ENCODE measurements at places on chromosomes 6 and 20.

DNA sequence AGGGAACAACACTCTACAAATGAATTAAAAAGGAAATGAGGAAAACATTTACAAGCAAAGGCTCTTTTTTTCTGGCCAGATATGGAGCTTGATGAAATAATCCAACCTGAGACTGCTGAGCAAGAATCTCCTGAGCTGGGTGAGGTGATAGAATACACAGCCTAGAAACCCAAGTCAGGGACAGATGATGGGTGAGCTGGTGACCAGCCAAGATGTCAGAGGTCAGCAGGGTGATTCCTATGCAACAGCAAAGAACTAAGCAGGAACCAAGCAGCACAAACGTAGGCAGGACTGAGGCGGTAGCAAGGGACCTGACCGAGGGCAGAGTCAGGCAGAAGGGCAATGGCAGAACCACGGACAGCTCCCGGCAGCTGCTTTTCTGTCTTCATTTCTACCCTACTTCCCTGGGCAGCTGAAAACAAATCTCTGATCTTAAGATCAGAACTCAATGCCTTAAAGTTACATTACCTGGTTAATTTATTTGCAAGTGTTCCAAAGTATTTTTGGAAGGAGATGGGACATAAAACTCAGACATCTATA is 75.1 kb downstream of the CDC40 start:
- no peak for DNase-seq

- DNase-seq: no peak
Measured at GRCh38 chr6:37477191-37477590, 22.5 kb downstream of the CCDC167 start.

DNA sequence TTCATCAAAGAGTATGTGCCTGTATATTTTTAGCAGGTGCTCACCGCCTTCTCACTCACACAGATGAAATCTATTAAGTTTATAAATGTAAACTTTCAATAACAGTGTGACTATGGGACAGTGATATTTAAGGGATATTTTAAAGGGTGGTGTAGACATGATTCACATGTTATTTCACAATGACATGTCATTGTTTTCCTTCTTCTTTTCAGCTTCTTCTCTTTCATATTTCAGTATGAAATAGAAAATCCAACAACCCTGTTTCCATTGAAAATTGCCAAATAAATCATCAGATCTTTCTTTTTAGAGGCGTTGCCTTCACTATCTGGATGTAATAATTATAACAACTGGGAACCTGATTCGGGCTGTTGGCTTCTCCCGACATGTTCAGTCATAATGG is 54.8 kb downstream of the PFDN4 start:
- no peak for DNase-seq

DNA sequence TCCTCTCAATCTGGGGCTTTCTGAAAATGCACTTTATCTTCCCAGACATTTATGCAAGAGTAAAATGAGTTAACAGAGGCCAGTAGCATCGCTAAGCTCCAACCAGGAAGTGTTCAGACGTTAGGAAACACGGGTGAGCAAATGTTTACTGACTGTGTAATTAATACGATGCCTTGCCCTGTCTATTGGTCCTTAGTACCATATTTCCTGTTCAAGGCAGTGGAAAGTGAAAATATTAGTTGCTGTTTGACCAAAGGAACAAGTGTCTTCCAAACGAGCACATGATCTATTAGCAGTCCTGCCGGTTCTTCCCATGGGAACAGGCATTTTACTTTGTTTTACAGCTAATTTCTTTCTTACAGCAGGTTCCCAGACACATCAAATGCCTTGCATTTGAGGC is 311.1 kb upstream of the JAG1 start:
- no peak for DNase-seq

Measured in activated naive CD4-positive, alpha-beta T cell (primary cell).